MM.1S (cell line): ENCODE measurements at places on chromosomes 12 and 14.
A peak's percentile ranks its signal among the peaks of the same experiment; 100 is the strongest.

DNA sequence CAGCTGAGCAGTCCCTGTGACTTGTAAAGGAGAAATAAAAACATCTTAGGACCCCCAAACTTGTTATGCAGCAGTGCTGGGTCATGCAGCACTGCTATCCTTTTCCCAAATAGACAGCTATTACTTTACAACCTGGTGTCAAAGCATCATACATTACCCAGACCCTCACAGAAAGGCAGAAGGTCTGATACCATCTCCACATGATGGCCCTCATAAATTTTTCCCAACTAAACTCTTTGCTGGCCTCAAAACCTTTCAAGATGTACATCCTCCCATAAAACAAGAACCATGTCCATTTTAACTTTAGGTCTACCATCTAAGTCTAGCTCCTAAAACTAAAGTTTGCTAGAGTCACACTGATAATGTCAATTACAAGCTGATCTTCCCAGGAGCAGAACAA is 8.7 kb upstream of the RESF1 start:
- no peak for DNase-seq

- DNase-seq, result no peak
These were observed 23.3 kb downstream of the SNRPF start for GRCh38 chr12:95882080-95882479.

GRCh38 chr12:92030618-92031017 is 115.0 kb downstream of the BTG1 start:
- DNase-seq, result peak; percentile 41

GRCh38 chr14:93302688-93303581 is 29.9 kb downstream of the BTBD7 start:
- no peak for DNase-seq
